ENCODE measurements at places on chromosomes 2 and 18. TPM values are rescaled to one million over a fixed set of nuclear protein-coding genes. Genes with fewer than 3 reads are reported as not detected.

The GKN2 gene
- total RNA-seq = not detected

The XIRP2 gene
- not detected for total RNA-seq

- DNase-seq = no peak
- no peak overlapping the region for H3K4me3 ChIP-seq
- no peaks in the 10 kb centered on the region for H3K4me1 ChIP-seq
- H3K36me3 ChIP-seq = no peaks in the 10 kb centered on the region
Measured at GRCh38 chr2:160932960-160933359, 227.3 kb upstream of the TANK start.

GRCh38 chr18:70154591-70155194 is 50.8 kb downstream of the RTTN start:
- H3K27ac ChIP-seq = no peak overlapping the region
- H3K27me3 ChIP-seq = no peaks in the 10 kb centered on the region
- no peak for DNase-seq
- H3K4me1 ChIP-seq = peaks cover 30% of the 10 kb centered on the region

GRCh38 chr2:10934308-10934978 is 22.7 kb downstream of the KCNF1 start:
- DNase-seq = no peak
- H3K27ac ChIP-seq = no peak overlapping the region
- peaks cover 2% of the 10 kb centered on the region for H3K4me1 ChIP-seq
- H3K27me3 ChIP-seq = peaks cover 13% of the 10 kb centered on the region
- no peak overlapping the region for H3K4me3 ChIP-seq

DNA sequence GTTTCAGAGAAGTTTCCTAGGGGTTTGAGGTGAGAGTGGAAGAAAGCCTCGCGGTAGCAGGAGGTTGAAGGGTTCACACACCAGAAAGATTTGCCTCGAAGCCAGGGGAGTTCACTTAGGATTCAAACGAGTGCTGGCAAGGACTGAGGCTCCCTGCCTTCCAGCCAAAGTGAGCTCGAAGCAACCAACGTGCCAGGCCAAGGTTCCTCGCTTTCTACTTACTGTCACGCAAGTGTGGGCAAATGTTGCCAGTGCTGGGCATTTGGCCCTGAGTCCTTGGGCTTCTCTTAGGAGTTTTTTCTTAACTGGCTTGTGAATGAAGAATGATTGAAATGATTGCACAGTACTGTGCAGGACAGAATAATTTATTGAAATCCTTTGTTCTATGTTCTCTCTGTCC is 53.6 kb downstream of the TMEM178A start:
- H3K4me3 ChIP-seq = no peak overlapping the region
- no peaks in the 10 kb centered on the region for H3K36me3 ChIP-seq
- H3K27ac ChIP-seq = no peak overlapping the region
- DNase-seq = no peak
- H3K27me3 ChIP-seq = peaks cover 23% of the 10 kb centered on the region
- H3K4me1 ChIP-seq = no peaks in the 10 kb centered on the region

GRCh38 chr18:24795129-24795528 is 334.7 kb downstream of the HRH4 start:
- H3K36me3 ChIP-seq = no peaks in the 10 kb centered on the region
- H3K27me3 ChIP-seq = no peaks in the 10 kb centered on the region

DNA sequence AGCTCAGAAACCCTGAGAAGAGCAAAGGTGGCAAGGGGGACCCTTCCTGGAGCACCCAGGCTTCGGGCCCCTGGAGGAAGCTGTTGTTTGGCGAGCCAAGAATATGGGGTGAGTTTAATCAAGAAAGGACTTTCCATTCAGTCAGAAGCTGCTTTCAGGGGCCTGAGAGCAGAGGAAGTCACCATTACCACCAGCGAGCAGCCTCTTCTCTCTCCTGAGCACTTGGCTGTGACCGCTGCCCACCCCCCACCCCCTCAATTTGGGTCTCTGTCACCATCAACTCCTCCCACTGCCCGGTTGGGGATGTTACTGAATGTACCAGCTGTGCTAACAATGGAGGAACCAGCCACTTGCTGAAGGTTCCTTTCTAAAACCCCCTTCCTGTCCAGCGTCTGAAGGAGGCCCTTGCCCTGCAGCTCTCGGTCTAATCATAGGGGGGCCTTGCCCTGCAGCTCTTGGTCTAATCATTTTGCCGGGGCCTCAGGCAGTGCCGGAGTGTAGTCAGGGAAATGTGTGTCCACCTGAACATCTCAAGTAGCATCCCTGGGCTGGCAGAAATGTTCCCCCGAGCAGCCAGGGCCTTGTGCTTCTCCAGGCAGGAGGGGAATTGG is 943 bp downstream of the INPP5D start:
- no peak for DNase-seq
- peaks cover 54% of the 10 kb centered on the region for H3K4me1 ChIP-seq
- peak overlapping the region; percentile 84 for H3K27ac ChIP-seq
- H3K36me3 ChIP-seq = peaks cover 53% of the 10 kb centered on the region
- no peaks in the 10 kb centered on the region for H3K27me3 ChIP-seq

Data from activated CD4-positive, alpha-beta memory T cell treated with anti-CD3 and anti-CD28 coated beads, Interleukin-2, amount 10 ng/mL, durations not matched to agents 7 days and 5 days (primary cell).